ENCODE measurements at places on chromosomes 13 and 19.
A peak's percentile ranks its signal among the peaks of the same experiment; 100 is the strongest.

DNA sequence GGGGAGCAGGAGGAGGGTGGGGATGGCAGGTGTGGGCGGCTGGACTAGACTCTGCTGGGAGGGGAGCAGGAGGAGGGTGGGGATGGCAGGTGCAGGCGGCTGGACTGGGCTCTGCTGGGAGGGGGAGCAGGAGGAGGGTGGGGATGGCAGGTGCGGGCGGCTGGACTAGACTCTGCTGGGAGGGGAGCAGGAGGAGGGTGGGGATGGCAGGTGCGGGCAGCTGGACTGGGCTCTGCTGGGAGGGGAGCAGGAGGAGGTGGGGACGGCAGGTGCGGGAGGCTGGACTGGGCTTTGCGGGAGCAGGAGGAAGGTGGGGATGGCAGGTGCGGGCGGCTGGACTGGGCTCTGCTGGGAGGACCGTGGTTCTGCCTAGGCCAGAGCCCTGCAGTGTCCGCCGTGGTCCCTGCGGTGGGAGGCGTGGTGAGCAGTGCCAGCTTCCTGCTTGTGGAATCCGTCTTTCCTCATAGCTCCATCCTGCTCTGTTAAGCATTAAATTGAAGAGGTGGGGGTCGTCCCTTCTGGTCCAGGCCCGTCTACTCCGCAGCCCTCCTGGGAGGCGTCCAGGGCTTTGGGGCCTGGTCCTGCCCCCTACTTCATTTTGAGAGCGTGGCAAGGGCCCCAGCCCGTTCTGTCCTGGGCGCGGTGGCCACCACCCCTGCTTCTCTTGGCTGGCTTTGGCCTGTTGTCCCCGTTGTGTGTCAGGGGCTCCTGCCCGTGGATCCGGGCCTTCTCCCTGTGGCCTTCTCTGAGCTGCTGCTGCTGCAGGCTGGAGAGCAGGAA, 4.7 kb downstream of the SPPL2B start:
- no peak for DNase-seq

DNA sequence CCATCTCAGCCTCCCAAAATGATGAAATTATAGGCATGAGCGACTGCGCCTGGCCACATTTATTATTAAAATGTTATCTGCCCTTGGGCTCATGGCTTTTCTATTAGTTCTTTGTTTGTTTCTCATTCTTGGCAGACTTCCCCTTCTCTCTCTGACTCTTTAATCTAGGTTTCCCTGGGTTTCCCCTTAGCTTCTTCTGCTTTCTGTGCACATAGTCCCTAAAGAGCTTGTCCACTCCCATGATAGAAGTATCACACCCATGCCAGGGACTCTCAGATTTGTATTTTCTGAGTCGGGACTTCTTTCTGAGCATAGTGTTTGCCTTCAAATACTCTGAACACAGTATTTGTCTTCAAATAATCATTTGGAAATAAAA, 38.6 kb upstream of the ITM2B start:
- DNase-seq: no peak

GRCh38 chr13:108830916-108831315, 201.5 kb downstream of the MYO16 start:
- no peak for DNase-seq

- DNase-seq: no peak
These were observed 494 bp downstream of the NCLN start for GRCh38 chr19:3186160-3186688.

DNA sequence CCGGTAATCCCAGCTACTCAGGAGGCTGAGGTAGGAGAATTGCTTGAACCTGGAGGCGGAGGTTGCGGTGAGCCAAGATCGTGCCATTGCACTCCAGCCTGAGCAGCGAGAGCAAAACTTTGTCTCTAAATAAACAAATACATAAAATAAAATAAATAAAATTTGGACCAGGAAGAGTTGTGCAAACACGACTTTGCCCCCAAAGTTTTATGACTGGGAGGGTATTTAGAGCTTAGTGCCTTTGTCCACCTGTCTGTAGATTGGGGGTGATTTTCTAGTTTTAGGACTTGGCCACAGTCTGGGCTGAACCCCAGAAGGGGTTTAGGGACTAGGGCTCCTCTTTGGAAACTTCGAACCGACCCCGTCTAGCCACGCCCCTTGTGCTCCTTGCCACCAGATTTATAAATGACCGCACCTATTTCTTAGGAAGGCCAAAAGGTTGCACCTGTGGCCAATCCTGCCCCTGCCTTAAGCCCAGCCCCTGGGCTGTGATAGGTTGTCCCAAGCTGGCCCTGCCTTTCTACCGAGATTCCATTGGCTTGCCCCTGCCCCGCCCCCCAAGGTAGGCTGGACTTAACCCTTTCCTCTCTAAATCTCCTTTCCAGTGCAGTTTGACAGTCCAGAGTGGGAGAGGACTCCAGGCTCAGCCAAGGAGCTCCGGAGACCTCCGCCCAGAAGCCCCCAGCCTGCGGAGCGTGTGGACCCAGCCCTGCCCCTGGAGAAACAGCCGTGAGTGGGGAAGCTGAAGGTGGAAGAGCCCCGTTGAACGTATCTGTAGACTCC, 5.3 kb downstream of the SHD start:
- DNase-seq: no peak

DNA sequence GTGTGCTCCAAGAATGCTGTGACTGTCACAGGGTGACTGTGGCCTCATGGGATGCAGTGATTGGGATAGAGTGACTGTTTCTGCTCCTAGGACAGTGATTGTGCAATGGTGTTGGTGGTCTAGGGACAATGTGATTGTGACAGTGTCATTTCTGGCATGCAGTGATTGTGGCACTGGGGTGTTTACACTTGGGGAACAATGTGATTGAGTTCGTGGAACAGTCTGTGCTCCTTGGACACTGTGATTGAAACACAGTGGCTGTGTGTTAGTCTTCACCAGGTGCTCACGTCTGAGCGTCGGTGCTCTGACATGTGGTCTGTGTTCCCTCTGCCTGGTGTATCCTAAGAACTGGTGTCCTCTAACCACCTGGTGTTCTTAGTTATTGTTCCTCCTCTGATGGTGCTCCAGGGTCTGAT, 1.7 kb downstream of the PDE4A start:
- DNase-seq: no peak

- no peak for DNase-seq
These were observed 5.1 kb downstream of the TMEM272 start for GRCh38 chr13:51839711-51840540.

- no peak for DNase-seq
These were observed 87.6 kb downstream of the ARHGEF7 start for GRCh38 chr13:111202745-111203144.

GRCh38 chr19:45994456-45994997, 740 bp upstream of the CCDC61 start:
- DNase-seq: no peak

- peak; percentile 64 for DNase-seq
These were observed 47.3 kb upstream of the C13orf42 start for GRCh38 chr13:51158365-51158764.

DNA sequence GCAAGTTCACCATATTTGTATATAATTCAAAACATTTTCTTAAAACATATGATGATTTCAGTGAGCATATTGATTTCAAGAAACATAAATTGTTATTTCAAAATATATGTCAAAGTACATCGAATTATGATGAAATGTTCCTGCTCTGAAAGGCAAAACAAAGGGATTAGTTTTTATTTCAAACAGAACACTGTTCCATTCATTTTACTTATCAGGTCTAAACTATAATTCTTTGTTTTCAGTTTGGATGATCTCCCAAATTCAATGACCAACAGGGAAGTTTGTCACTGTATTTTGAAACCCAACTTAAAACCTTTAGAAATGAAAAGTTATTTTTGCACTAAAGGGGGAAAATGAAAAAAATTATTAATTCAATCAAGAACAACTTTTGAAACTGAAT, 610.2 kb downstream of the SLITRK1 start:
- DNase-seq: no peak

DNA sequence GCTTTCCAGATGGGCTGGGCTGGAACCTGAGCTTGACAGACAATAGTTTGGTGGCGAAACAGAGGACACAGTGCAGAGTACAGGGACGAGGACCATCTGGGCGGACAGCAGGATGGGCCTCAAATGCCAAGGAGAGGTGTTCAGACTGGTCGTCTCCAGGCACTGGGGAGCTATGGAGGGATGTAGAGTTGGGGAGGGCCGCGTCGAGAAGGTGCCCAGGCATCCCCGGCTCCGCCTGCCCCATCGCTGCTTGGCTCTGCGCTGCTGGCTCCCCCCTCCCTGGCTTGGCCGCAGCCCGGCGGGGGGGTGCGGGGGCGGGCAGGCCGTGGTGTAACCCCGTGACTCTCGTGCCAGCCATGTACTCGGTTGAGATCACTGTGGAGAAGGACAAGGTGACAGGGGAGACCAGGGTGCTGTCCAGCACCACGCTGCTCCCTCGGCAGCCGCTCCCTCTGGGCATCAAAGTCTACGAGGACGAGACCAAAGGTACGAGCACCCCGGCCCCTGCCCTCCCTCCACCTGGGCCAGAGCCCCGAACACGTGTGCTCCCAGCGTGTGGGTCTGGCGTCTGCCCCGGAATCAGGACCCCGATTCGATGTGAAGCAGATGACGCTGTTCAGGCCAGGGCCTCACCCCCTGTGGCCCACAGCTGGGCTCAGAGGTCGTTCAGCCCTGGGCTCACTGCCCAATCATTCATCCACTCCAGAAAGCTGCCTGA, 10.8 kb upstream of the MISP start:
- DNase-seq: no peak

- no peak for DNase-seq
These were observed 13.5 kb downstream of the PPP1R13L start for GRCh38 chr19:45391346-45391745.

DNA sequence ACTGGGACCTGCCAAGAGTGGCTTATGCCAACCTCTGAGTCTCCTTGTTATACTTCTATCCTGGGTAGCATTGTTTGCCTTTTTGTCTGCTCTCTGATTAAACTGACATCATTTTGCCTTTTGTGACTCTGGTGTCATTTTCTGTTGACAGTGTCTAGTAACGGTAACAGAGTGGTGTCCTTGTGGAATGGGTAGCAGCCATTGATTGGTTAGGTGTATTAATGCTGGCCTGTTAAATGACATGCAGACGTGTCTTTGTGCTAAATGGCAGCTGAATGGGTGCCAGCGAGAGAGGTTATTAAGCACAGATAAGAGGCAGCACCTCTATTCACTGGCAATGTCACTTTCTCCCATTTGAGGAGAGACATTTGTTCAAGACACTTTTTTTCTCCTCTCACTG, 1289.4 kb downstream of the PCDH9 start:
- no peak for DNase-seq

- DNase-seq: peak; percentile 93
These were observed 798 bp downstream of the SLC1A5 start for GRCh38 chr19:46787331-46788261.

GRCh38 chr13:31038834-31039552, 106.5 kb downstream of the TEX26 start:
- DNase-seq: no peak

DNA sequence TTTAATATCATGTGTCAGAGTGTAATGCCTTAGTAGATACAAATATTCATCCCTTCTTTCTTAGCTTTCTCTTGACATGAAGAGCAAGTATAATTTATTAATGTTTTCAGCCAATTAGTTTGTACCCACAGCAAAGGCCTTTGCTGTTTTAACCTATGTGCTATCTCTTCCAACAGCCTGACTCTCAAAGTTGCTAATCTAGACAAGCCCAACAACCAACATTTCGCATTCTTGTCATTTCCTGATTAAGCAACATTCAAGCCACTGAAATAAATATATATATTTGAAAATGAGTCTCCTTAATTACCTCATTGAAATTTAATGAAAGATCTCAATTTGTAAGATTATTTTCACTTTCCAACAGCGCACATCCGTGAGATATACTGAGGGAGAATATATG, 18.5 kb downstream of the EPSTI1 start:
- DNase-seq: no peak

DNA sequence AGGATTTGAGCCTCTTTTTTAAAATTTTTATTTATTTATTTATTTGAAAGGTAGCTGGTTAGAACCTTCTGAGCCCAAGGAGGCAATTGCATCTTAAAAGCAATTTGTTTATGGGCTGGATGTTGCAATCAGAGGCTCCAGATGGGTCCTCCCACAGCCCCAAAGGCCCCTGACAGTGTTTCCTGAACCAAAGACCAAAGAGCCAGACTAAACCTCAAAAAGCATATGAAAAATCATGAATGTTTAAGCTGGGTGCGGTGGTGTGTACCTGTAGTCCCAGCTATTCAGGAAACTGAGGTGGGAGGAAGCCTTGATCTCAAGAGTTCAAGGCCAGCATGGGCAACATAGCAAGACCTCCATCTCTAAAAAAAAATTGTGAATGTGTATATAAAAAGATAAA, 67.8 kb upstream of the RGCC start:
- DNase-seq: no peak

GRCh38 chr19:42252365-42253244, 2.3 kb downstream of the ERF start:
- DNase-seq: no peak

GRCh38 chr19:53076984-53077383, 26.2 kb downstream of the ZNF160 start:
- no peak for DNase-seq

DNA sequence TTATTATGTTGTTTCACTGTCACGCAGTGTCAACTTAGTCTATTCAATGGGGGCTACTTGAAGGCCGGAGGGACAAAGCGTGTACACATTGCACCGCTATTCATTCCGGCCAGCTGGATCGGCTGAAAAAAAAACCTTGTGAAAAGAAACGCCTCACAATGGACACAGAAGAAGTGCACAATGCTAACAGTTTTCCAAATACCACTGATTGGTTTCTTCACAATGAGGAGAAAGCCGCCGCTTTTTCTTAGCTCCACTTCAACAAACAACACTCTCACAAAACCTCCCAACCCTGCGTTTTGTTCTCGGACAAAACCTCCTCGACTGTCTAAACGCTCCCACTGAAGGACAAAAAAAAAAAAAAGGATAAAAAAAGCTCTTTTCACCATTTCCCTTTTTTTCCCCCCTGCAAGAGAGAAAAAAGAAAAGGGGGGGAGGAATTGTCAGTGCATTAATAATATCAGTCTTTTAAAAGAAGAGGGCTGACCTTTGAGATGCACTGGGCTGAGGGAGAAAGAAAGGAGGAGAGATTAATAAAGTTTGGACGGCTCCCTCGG, 5.4 kb downstream of the SOX21 start:
- no peak for DNase-seq

GRCh38 chr13:56066321-56066720, 1074.4 kb upstream of the PRR20A start:
- no peak for DNase-seq

DNA sequence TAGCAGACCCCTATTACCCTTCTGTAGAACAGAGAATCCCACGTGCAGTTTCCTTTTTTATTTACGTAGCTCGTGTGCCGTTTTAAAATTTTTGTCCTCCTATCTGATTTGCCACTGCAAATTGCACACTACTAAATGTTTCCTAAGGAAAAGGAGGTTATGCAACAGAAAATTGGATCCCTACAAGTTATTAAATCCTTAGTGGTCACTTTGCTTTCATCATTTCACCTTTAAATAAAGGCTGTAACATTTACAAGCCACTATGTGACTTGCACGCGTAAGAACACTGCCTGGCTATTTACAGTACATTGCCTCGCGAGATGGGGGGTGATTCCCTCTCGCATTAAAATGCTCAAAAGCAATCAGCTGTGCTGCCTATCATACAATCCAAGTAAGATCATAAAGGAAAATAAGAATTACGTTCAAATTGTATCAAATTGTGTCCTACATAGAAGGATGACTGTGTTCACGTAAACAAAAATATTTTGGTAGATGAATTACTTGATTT, 525.6 kb downstream of the SUCLA2 start:
- DNase-seq: no peak

- DNase-seq: no peak
These were observed 331.3 kb downstream of the NDFIP2 start for GRCh38 chr13:79812070-79812850.

GRCh38 chr13:49865218-49865617, 70.9 kb downstream of the SPRYD7 start:
- DNase-seq: no peak

GRCh38 chr13:112392719-112393118, 16.6 kb downstream of the SPACA7 start:
- DNase-seq: no peak

GRCh38 chr19:47253467-47253881, 2.9 kb upstream of the CCDC9 start:
- DNase-seq: no peak

All from esophagus muscularis mucosa (tissue), 4 donors.